Stimulated activated naive CD4-positive, alpha-beta T cell treated with Interleukin-2 at 50 U/mL for 16 hours (primary cell): ENCODE measurements at places on chromosomes 5 and 9.
A peak's percentile ranks its signal among the peaks of the same experiment; 100 is the strongest.

DNA sequence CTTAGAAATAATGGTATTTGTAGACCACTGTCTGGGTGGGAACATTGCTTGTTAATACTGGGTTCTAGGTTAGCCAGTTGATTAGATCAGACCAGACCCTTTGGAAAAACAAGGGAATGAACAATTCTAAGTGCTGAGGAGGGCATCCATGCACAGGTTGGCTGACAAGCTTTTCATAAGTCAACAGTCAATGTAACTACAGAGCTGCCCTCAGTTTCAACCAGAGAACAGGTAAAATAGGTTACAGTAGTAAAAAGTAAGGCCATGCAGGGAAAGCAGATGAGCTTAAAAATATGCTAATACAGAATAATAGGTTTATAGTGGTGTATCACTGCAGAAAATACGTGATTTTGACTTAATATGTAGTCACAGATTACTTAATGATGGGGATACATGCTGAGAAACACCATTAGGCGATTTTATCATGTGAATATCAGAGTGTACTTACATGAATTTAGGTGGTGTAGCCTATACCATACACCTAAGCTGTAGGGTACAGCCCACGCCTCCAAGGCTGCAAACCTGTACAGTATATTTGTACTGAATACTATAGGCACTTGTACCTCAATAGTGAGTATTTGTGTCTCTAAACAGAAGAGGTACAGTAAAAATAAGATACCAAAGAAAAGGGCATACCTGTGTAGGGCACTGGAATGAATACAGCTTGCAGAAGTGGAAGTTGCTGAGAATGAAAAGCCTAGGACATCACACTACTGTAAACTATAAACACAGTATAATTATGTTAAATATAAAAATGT, 6.1 kb upstream of the FGF18 start:
- no peak for DNase-seq

DNA sequence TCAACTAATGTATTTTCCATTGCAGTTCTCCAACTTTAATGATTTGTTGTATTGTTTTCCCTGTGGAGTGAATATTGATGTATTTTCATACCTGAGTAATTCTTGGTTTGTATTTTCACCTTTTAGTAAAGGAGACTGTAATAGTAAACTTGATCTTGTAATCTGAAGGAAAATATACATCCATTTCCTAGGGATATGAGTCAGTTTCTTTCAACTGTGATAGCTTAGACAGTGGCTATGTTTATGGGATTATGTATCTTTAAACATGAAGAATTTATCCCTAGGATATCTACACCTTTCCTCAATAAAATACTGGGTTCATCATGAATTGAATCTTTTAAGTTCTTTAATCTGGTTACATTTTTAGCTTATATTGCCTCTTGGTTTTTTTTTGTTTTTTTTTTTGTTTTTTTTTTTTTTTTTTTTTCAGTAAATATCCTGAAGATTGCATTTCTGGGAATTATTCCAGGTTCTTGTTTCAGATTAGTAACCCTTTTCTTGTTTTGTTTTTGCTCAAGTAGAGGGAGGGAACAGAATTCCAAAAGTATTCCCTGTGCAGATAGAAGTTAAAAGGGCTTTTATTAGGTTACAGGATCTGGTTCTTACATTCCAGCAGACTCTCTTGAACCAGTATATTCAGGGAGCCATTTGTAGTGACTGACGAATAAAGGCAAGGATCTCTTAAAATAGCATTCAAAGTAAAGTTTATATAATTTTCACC, 7.1 kb downstream of the WDR36 start:
- DNase-seq = no peak

DNA sequence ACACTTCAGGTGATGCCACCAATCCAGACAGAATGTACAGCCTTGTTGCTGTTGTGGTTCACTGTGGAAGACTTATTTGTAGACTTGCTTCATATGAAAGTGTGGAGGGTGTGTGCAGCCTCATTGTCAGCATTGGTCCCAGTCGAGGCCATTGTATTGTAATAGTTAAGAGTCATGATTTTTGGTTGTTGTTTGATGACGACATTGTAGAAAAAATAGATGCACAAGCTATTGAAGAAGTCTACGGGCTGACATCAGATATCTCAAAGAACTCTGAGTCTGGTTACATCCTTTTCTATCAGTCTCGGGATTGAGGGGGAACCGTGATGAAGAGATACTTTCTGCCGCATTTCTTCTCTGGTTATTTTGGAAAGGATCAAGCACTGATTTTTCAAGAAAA, 56.4 kb upstream of the TLX3 start:
- DNase-seq = no peak

DNA sequence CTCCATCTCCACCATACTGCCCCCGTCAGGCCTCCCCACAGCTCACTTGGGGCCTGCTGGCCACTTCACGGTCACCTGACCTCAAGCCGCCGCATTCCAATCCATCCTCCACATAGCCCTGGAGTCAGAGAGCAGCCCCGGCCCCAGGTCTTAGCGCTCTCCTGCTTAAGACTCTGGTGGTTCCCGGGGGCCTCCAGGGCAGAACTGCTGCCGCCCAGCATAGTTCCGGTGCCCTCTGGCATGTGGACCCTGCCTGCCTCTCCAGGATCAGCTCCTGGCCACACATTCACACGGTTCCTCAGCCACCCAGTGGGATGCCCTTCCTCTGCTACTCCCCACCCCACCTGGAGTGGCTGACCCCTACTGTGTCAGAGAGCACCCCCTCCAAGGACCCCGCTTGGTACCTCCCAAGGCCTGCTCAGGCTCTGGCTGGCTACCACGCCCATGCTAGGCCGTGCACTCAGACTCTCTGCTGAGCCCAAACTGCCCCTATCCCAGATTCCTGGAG, 8.7 kb downstream of the PHYKPL start:
- DNase-seq = no peak

DNA sequence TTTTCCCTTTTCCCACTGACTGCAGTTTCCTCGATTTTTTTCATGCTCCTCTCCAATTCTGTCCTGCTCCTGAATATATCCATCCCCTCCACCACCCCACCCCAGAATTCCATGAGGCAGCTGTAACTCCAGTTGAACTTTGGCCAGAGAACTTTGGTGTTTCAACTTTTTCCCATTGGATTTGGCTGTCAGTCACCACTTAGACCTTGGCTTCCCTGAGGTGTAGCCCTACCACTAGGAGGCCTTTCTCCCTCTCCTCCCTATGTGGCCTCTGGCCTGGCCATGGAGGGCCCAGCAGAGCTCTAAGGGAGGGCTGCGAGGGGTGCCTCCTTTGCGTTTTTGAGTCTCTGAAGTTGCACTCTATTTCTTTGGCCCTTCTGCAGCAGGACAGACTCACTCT, 261.3 kb downstream of the PIK3R1 start:
- no peak for DNase-seq

DNA sequence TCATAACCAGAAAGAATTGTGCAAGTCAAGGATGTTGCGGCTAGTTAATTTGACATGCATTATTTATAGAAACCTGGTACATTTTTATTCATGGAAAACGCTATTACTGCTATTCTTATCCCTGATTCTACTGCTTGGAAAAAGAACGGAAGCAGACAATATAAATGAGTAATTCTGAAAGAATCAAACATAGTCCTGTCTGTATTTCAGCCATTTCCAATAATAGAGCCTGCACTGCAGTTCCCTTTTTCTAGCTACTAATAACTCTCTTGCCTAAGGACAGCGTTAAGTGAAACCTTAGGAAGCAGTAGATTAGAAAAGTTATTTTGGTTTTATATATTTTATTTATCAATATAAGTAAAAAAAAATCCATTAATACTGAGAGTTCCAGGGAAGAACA, 414.9 kb downstream of the CYLC2 start:
- DNase-seq = no peak

GRCh38 chr5:28355831-28356230, 1317.4 kb upstream of the CDH9 start:
- DNase-seq = no peak

DNA sequence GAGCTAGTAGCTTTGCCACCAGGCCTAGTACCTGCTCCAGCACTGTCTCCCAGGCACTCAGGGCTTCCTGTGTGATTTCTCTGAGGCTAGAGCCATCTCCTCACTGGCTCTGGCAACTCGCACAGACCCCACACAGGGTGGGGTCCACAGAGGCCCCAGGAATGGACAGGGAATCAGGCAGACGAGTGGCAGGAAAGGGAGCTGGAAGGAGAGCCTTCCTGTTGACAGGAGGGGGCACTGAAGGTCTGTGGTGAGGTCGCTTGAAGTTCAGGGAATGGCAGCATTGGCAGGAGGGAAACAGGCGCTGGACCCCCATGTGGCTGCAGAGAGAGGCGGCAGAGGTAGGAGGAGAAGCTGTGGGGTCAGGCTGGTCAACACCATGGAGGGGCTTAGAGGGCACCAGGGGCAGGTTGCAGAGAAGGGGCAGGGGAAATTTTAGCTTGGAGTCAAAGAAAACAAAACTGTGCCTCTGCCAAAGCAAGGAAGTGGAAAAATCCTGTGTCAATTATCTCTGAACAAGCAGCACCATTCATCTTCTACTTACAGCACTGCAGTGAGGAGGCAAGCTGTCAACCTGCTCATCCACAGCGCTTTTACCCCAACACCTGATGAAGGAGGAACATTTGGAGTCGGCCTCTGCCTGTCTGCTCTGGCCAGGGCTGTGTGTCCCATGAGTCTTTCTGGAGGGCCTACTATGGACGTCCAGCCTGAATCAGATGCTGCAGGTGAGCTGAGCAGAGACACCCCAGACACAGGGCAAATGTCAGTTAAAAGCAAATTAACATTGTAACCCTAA, 270.2 kb downstream of the FSTL4 start:
- DNase-seq = no peak

DNA sequence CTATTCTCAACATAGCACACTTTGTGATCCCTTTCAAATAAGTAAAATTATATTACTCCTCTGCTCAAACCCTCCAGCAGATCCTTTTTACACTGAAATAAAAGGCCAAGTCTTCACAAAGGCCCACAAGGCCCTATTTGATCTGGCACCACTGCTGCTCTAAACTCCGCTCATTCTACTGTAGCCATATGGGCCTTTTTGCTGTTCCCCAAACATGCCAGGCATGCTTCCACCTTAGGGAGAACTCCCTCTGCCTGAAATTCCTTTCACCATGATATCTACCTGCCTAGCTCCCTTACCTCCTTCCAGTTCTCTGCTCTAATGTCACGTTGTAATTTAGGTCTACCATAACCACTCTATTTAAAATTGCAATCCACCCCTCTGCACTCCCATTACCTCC, 28.3 kb downstream of the NRG2 start:
- DNase-seq = no peak

- no peak for DNase-seq
These were observed 76.4 kb upstream of the CKMT2 start for GRCh38 chr5:81156732-81157131.

GRCh38 chr9:28212979-28213378, 639.7 kb upstream of the C9orf72 start:
- DNase-seq = no peak

GRCh38 chr9:136268735-136269134, 23.1 kb upstream of the QSOX2 start:
- no peak for DNase-seq

DNA sequence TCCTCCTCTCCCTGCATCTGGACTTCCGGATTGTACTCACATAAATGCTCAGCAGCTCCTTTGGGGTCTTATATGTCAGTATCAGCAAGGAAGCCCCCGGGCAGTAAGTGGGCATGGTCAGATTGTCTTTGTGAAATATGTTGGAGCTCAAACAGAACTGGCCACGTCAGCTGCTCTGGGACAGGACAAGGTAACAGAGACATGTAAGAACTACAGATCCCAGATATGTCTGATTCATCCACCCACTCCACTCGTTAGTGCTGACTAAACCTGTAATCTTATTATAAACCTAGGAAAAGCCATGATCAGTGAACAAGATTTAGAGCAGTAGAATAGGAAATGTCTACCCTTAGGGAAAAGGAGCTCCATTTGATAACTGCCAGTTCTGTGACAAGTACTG, 561.8 kb downstream of the CETN3 start:
- DNase-seq = no peak

DNA sequence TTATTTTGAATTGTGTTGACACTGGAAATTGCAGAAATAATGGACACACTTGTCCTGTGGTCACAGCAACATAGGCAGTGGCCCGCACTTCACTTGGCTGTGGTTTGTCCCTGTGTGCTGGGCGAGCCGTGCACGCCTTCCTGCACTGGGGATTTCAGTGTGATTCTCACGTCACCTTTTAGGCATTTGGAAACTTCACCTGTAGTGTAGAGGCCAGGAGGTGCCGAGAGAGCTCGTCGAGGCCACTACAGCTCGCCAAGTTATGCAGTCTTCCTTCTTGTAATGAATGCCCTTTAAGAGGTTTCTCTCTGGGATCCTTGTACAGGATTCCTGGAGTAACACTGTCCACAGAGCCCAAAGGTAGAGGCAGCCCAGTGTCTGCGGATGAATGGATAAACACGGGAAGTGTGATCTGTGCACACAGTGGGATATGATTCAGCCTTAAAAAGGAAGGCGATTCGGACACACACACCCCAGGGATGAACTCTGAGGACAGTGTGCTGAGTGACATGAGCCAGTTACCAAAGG, 14.7 kb downstream of the TRAF2 start:
- no peak for DNase-seq

GRCh38 chr5:178423431-178423830, 166.8 kb downstream of the COL23A1 start:
- DNase-seq = no peak

GRCh38 chr9:13902286-13903066, 411.5 kb downstream of the NFIB start:
- DNase-seq = no peak

DNA sequence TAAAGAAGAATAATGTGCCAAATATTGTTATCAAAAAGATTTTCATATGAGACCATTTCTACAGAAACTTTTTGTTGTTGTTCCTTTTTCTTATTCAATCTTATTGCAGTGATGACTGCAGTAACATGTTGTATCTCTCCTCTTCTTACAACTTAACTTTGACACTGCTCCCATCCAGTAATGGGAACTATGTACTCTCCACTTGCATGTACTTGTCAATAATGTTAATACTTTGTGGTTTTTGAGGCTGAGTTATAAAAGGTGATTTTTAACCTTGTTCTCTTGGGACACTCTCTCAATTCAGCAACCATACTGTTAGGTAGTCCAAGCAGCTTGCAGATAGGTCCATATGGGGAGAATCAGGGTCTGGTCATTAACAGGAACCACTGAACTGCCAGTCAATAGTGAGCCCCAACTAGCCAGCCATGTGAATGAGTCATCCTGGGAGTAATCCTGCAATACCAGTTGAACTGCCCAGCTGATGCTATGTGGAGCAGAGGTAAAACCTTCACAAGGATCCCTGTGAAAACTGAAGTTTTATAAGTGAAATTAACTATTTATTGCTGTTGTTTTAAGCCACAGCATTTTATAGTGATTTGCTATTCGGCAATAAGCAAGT, 199.6 kb upstream of the DAB2 start:
- no peak for DNase-seq

GRCh38 chr5:174545926-174546325, 178.5 kb upstream of the MSX2 start:
- DNase-seq = no peak

DNA sequence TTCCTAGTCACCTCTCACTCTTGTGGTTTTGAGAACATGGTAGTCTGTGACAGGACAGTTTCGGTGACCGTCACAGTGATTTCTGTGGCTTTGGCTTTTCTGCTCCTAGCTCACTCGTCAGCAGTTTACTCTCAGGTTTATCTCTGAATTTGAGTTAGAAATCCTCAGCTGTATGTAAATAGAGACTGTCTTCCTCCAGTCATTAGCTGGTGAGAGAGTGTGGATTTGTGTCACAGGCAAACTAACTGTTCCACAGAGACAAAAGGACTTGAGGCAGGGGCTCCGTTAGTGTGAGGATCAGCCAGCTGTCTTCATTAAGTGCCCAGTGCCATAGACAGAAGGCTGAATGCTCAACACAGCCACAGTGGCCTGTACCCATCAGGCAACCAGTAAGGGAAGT, 131.4 kb downstream of the CD180 start:
- peak; percentile 14 for DNase-seq
